ENCODE measurements at places on chromosomes 11 and 22.

DNA sequence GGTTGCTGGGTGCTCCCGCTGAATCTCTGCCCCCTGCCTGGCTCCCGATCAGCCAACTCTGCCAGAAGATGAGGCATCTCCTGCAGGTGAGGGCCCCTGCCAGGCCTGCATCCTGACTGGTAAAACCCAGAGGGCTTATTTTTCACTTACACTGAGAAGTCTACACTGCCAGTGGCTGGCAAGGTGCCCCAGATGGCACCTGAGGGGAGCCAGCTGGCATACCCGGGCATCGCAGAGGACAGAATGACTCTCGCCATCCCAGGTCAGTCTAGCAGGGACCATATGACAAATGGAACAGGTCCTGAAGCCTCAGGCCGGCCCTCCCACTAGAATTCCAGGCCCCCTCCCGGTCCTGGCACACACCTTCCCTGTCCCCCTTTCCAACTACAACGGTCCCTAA, 30.9 kb downstream of the MACROD1 start:
- DNase-seq = no peak

DNA sequence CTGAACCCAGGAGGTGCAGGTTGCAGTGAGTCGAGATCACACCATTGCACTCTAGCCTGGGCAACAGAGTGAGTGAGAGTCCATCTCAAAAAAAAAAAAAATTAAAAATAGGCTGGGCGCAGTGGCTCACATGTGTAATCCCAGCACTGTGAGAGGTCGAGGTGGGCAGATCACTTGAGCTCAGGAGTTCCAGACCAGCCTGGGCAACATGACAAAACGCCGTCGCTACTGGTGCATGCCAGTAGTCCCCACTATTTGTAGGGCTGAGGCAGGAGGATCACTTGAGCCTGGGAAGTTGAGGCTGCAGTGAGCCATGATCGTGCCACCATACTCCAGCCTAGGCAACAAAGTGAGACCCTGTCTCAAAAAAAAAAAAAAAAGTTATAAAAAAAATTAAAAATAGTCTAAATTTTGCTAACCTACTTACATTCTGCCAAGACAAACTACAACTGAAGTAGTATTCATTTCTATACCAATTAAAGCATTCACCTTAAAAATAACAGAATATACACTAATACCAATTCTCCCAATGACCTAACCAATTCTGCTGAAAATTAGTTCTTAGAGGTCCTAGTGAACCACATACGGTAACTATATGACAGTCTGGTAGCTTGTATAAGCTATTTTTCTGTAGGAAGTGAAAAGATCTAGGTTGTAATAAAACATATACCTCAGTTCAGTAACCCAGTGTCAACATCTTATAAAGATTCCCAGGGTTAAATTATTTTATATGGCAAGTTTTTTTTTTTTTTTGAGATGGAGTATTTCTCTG, 7.1 kb downstream of the DDX6 start:
- no peak for DNase-seq

DNA sequence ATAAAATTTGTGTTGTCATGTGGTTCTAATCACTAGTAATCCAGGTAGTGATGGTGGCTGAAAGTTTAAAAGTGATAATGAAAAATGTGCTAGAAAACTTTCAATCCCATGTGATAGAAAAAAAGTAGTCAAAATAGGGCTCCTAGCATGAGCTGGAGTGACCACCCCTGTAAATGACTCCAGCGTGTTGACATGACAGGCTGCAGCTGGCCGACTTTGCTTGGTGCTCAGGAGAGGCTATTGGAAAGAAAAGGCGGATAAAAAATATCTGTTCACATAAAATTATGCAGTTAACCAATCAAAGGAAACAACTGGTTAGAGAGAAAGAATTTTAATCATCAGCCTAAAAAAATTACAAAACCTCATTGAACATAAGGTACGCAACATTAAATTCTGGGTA, 16.9 kb upstream of the MTCH2 start:
- DNase-seq = no peak

DNA sequence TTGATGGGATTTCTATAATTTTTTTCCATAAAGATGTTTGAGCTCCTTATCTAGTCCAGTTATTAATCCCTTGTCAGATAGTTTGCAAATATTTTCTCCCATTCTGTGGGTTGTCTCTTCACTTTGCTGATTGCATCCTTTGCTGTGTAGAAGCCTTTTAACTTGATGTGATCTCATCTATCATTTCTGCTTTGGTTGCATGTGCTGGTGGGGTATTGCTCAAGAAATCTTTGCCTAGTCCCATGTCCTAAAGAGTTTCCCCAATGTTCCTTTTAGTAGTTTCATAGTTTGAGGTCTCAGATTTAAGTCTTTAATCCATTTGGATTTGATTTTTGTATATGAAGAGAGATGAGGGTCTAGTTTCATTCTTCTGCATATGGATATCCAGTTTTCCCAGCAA, 1.7 kb upstream of the IL2RB start:
- no peak for DNase-seq

GRCh38 chr22:37638391-37639069, 939 bp upstream of the SH3BP1 start:
- no peak for DNase-seq

Measured in mesenteric fat pad (tissue), 1 donor.